ENCODE measurements at places on chromosomes 3 and 15.

DNA sequence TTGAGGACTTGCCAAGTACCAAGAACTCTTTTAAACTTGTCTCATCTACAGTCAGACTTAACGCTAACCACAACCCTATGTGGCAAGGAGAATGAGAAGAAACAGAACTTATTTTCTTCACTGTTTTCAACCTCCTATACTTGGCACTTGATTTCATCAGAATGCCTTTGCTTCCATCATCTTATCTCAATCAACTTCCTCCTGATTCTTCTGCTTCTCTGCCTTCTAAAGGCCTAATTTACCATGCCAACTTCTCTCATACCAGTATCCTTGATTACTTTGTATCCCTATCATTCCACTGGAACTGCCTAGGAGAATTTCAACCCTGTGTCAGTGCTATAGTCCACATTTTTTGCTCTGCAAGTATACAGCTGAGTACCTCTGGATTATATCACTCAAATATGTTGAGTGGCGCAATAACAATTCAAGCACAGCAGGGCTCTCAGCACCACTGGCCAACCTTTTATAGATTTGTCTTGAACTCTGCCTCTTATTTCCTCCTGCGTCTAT lies 413.6 kb downstream of the ROBO1 start:
- DNase-seq, result no peak

- DNase-seq, result no peak
These were observed 1033.7 kb downstream of the ROBO1 start for GRCh38 chr3:78734048-78734637.

DNA sequence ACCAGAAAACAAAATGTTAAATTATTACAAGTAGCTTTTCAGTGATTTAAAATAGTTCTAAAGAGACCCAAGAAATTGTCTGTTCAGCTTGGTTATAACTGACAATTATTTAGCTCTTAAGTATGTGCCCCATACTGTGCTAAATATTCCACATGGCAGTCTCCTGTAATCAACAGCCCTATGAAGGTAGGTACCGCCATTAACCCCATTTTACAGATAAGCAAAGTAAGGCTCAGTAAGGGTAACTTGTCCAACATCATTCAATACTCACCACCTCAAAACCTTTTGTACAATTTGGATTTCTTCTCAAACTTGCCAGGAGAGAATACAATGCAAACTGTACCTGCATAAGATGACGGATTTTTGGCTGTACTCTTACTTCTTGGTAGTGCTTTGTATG lies 33.9 kb downstream of the ADPGK start:
- no peak for DNase-seq

DNA sequence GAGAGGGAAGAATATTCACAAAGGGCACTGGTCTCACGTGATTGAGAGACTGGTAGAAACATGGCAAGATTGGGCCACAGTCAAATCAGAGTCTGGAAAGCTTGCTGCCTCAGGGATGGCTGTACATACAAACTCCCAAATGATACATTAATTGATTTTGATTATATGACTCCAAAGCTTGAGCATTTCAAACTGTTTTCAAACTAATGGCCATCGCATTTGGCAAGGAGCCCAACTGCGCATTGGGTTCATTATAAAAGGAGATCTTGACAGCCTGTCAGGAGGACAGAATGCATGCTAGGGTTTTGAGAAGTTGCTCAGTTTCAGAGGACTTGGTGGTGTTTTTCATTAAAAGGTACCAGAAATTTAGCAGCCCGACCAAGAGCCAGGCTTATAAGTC lies 117.7 kb downstream of the PTPRG start:
- no peak for DNase-seq

DNA sequence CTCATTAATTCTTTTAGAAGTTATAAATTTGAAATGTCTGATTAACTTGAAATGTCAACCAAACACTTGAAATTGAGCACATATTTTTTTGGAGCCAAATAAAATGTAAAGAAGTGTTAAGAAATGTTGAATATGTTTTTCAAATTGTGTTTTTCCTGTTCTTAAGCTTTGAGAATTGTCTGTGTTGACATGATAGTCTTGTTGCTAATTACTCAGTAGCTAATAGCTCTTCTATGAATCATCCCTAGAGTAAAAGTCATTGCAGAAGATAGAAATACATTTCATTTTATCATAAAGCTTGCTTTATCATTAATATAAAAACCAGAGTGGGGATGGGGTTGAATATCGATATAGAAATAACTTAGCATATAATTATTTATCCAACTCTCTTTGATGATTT lies 41.9 kb upstream of the ABHD10 start:
- no peak for DNase-seq

- no peak for DNase-seq
These were observed 202.0 kb downstream of the AKAP13 start for GRCh38 chr15:85582131-85583079.

DNA sequence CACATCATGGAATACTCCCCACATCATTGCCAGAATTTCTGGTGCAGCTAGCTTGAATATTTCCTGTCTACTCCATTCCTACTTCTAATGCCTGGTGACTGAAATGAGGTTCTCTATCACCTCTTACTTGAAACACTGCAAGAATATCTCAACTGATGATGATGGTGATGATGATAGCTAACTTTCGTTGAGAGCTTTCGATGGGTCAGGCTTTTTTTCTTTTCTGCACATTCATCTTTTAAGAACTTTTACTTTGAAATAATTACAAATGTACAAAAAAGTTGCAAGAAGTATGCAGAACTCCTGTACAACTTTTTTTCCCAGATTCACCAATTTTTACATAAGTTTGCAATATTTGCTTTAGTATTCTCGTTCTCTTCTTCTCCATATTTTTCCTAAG lies 233.5 kb downstream of the MEIS2 start:
- DNase-seq, result no peak

- no peak for DNase-seq
These were observed 14.9 kb downstream of the ACOX2 start for GRCh38 chr3:58521917-58522631.

DNA sequence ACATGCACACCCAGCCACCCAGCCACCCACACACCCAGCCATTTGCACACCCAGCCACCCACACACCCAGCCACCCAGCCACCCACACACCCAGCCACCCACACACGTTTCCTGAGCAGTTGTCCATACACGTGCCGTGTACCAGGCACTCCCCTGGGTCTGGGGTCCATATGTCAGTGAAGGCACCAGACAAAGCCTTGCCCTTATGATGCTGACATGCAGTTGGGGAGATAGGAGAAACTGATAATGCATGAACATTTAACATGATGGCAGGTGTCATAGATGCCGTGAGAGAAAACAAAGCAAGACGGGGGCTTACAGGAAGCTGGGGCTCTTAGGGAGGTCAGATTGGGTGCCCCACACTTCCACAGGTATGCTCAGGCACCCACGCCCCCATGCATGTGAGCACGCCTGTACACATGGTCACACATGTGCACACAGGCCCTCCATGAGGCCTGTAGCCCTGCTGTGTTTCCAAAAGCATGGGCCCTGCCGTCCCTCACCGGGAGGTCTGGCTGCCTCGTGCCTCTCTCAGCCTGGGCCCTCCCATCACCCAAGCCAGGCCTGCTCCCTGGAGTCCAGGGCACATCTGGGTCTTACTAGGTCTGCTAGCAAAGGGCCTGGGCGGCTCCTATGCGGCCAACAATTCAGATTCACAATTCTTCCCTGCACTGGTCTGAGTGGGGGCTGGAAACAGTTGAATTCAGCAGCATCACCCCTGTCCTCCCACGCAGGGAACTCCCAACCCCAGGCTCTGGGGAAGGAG lies 3.6 kb upstream of the DNAJB8 start:
- DNase-seq, result no peak

DNA sequence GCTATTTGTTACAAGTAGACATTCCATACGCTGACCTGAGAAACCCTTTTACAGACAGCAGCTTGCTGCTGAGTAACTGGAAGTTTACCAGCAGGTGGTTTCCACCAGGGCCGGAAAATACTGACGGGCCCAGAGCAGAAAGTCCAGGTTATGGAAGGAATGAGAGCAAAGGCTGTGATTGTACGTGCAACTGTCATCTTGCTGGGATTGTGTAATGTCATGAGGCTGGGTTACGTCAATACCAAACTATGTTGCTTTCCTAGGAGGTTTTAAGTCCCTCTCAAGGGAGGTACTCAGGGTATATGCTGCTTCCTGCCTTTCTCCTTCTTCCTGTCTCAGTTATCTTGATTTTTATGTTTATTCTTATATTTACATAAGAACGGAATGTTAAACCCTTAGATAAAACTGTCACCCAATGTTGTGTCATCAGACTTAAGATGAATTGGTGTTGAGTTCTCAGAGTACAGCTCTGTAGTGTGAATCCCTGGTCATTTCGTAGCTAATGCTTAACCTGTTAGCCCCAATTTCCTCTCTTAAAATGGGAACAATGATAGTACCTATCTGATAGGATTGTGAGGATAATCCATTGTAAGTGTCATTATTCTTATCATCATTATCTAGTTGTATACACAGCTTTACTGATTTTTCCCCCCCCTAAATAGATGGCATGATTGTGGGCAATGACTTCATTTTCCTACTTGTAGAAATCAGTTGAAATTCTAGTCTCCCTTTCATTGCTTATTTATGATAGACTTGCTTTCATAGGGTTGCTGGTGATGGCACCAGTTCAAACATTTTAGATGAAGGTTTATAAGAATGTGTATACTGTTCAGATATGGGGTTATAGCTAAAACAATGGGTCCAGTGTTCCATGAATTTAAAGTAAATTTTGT lies 101.4 kb downstream of the FNDC3B start:
- no peak for DNase-seq

GRCh38 chr15:65993236-65993635 lies 123.9 kb downstream of the RAB11A start:
- no peak for DNase-seq

GRCh38 chr15:68994149-68994548 lies 20.3 kb upstream of the NOX5 start:
- no peak for DNase-seq

DNA sequence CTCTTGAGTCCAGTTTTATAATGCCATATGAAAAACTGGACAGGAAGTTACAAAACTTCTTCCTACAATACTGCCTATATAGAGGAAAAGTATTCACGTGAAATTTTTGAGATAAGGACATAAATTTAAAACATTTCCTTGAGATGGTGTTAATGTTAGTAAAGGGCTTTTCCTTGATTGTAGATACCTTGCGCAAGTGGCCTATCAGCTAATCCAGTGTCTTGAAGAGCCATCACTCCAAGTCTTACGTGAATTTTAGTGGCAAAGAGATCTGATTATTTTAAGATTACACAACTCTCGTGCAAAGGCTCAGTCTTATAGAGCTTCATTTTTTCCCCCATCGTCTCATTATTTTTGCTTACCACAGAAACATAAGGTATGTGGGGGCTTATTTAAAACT lies 18.4 kb downstream of the C3orf38 start:
- DNase-seq, result no peak

DNA sequence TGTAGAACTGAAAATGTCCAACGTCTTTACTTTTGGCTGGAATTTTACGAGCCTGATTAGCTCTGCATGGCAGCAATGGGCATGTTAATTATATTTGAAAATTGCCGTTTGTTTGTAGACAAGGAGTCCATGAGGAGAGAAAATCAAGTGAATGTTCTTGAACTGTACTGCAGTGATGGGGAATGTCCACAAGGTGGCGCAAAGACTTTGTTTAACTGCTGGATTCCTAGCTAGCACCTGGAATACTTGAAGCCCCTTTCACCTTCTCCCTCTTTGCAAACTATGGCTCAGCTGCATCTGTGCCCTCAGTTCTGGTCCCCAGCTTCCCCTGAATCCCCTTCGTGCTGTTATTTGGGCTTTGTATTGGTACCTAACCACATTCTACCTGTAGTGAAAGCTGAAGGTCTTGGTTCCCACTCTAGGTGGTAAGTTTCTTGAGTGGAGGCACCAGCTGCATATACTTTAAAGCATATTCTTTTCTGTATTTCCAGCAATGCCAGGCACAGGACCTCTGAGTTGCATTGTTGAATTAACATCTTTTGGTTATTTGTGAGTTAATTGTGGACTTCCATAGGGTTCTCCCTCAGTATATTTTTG lies 25.3 kb downstream of the EXOG start:
- peak; percentile 21 for DNase-seq

GRCh38 chr3:127628788-127629466 lies at the start of gene PODXL2:
Gene PODXL2, plus strand, starts transcription at chr3:127629185. Its CDS starts 35 bp downstream, at chr3:127629220.
- DNase-seq, result no peak

DNA sequence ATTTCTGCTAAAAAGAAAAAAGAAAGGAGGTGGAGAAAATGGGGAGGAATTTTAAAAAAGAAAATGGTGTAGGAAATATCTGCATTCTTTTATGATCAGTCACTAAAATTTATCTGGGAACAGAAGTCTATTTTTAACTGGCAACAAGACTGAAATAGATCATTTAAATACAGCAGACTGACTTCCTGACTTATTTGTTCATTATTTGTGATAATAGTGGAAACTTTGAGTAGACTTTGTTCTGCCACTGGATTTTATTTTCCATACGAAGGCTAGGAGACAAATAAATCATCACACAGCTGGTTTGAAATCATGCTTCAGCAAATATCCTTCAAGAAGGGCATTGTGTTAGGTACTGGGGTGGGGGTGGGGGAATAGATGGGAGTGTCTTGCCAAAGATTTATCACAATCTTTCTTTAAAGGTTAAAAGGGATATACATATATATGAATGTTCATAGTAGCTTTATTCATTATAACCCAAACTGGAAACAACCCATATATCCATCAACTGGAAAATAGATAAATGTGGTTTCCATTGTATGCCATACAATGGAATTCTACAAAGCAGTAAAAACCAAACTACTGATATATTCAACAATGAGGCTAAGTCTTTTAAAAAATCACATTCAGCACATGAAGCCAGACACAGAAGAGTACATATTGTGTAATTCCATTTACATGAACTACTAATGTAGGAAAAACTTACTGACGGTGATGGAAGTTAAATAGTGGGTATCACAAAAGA lies 4.7 kb upstream of the CLASP2 start:
- DNase-seq, result no peak

Measured in NCI-H2081 treated with DMSO at 0.1 percent for 48 hours (cell line).